ENCODE measurements at places on chromosomes 7 and 10.

- DNase-seq = no peak
Observed at GRCh38 chr10:79378383-79378646, 31.0 kb downstream of the PPIF start.

GRCh38 chr7:151053096-151053495 is 4.6 kb downstream of the CDK5 start:
- no peak for DNase-seq

DNA sequence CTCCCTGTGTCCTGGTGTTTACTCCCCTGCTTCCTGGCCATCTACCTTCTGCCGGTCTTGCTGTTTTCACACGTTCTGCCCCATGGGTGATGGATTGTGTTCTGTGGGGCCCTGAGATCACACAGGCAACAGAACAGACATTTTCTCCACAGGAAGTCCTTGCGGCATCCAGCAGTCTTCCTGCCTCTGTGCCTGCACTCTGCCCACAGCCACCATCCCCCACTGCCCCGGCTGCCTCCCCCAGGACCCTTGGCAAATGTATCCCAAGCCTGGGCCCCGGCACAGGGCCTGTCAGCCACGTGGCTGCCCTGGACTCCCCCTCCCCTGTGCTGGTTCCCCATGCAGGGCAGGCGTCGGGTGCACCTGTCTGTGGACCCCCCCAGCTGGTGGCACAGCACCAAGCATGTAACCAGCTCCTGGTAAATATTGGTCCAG is 184.2 kb downstream of the WDR37 start:
- no peak for DNase-seq

- DNase-seq = no peak
Observed at GRCh38 chr10:26733750-26734568, 36.5 kb downstream of the PDSS1 start.

DNA sequence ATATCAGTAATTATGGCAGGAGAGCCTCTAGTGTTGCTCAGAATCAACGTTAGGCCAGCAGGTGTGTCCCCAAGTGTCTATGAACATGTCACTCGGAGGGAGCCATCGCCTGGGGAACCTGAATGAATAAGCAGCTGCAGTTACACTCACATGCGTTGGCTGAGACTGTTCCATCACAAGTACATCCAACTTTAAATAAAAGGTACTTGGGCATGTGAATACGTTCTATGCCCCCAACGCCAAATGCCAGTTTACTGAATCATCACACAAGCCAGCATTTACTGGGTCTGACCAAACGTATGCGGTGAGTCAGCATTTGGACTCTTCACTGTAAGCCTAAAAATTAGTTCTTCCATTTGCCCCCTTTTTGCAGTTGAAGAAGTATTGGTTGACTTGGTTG is 207.6 kb upstream of the PLXNA4 start:
- no peak for DNase-seq

DNA sequence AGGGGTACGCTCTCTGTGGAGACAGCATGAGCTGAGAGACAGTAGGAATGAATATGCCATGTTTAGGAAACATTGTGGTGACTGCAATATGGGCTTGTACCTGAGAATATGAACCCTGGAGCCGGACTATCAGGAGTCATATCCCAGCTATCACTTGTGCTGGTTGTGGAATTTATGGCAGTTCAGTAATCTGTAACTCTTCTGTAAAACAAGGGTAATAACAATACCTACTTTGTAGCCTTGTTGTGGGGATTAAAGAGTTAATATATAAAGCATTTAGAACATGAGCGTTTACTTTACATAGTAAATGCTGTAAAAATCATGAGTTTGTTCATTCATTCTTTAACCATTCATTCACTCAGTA is 44.4 kb downstream of the EXOC6 start:
- DNase-seq = no peak

- no peak for DNase-seq
Observed at GRCh38 chr10:74925291-74925690, 98.9 kb downstream of the KAT6B start.

DNA sequence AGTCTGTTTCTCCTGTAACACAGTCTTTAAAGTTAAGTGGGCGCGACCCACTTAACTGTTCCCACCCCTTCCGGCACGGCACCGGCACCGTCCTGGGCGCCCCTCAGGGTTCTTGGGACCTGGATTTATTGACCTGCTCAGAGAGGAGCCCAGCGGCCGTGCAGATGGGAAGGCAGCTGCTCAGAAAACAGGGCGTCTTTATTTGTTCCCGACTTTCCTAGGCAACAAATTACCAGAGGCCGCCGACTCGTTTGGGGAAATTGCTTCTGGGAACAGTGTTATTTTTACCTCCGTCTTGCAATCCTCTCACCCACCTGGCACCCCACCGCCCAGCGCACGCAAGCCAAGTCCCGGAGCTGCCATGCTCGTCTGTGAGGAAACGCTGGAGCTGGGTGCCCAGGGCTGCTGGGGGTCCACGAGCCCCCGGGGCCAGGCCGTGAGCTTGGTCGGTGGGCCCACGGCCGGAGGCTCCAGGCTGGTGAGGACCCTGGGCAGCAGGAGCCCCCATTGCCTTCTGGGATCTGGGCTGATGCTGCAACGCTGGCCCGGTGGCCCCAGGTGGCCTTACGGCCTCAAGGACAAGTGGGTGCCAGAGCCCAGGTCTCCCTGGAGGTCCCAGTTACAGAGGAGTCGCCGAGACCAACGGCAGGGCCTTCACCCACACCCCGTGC is 14.9 kb upstream of the ADGRA1 start:
- DNase-seq = no peak

- no peak for DNase-seq
Observed at GRCh38 chr10:47020471-47020870, 109.2 kb downstream of the PTPN20 start.

- no peak for DNase-seq
Observed at GRCh38 chr7:98229991-98230745, 18.9 kb downstream of the BHLHA15 start.

- no peak for DNase-seq
Observed at GRCh38 chr7:41156268-41156667, 546.6 kb downstream of the INHBA start.

DNA sequence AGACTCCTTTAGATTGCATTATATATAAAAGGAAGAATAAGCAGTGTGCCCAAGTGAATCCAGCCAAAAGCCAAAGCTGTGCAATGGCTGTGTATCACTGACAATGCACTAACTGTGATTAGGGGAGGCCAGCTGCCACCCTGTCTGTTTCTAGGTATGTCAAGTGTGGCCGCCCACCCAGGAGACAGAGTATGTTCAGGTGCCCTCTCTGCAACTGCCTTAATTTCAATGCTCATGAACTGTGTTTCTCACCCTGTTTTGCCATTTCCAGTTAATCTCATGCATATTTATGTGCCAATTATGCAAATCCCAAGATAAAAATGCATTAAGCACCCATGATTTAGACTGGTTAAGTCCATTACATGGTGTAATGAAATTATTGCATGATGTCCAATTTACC is 159.4 kb downstream of the FRMD4A start:
- no peak for DNase-seq

DNA sequence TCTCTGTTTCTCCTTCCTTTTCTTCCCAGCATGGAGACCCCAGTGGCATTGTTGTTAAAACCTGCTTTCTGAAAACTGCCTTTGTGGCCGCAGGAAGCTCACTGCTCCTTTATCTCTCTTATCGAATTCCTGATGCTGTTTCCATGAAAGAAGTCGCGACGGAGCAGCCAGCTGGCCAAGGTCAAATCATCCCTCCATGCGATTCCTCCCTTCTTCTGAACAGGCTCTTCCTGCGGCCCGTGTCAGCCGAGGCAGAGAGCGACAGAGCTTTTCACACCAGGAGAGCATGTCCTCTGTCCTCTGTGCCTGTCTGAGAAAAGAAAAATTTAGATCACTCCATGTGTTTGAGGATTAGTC is 242.1 kb upstream of the PITRM1 start:
- no peak for DNase-seq

GRCh38 chr10:119020627-119020946 is 8.9 kb upstream of the NANOS1 start:
- DNase-seq = no peak

GRCh38 chr7:7979558-7979957 is 11.0 kb downstream of the GLCCI1 start:
- no peak for DNase-seq

DNA sequence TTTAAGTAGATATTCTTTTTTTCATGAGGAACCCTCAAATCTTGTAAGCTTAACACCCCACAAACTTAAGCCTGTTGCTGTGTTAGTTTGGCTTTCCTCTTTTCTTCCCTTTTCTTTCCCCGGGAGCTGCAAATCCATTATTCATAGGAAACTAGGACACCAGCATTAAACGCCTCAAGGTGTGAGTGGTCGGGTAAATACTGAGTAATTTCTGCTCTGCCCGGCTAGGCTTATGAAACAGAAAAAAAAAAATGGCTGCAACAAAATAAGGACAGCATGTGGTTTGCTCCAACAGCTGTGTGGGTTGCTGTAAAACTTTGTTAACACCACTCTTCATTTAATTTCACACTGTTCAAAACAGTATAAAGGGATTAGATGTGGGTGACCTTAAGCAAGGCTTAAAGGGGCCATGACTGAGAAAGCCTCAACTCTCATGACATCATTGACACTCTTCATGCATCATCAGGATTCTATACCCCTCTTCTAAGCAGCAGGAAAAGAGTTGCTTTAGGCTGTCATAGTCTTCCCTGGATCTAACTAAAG is 104.1 kb downstream of the AOAH start:
- no peak for DNase-seq

GRCh38 chr10:79066411-79067240 is 2.1 kb upstream of the ZMIZ1 start:
- DNase-seq = no peak

- DNase-seq = no peak
Observed at GRCh38 chr10:124566222-124566888, 104.7 kb downstream of the LHPP start.

GRCh38 chr7:33504266-33504665 is 374.9 kb downstream of the BBS9 start:
- no peak for DNase-seq
